HepG2 (cell line): ENCODE measurements at places on chromosomes 6 and 20.
A peak's percentile ranks its signal among the peaks of the same experiment; 100 is the strongest.

DNA sequence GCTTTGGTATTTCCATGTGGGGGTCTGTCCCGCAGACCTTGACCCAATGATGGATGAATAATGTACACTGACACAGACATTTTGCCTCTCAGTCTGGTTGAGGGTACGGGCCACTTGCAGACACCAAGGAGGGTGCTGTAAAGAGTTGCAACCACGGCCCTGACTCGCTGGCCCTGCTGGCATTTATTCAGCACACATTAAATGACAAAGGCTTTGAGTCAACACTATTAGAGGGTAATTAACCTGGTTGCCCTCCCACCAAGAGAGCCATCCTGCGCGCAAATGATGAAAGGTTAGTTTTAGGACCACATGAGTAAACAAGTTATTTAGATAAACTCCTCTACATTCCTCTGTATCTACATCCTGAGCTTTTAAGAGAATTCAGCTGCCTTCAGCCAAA, 308.9 kb upstream of the MMS22L start:
- DNase-seq = no peak

DNA sequence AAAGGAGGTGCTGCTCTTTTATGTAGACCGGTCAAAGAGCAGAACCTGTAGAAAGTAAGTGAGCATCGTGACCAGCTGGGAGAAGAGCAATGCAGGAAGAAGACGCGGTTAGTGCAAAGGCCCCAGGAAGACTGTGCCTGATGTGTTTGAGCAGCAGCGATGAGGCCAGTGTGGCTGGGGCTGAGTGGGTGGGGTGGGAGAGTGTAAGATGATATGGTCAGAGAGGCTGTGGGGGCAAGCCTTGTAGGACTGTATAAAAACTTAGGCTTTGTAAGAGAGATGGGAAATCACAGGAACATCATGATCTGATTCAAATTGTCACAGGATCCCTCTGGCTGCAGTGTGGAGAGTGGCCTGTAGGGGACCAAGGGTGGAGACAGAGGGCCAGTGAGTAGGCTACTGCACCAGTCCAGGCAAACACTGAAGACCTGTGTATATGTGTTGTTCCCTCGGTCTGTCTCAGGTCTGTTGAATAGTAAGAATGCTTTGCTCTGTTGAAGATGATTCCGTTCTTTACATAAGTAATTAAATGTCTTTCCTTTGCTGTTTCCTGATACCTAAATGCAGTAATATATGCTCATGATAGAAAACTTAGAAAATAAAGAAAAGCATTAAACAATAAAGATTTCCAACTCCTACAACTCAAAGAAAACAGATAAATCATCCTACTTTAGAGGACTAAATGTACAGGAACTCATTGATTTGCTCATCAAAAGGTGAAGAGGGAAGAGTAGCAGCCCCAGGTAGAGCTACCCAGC, 23.6 kb upstream of the WFDC2 start:
- DNase-seq = peak; percentile 61

DNA sequence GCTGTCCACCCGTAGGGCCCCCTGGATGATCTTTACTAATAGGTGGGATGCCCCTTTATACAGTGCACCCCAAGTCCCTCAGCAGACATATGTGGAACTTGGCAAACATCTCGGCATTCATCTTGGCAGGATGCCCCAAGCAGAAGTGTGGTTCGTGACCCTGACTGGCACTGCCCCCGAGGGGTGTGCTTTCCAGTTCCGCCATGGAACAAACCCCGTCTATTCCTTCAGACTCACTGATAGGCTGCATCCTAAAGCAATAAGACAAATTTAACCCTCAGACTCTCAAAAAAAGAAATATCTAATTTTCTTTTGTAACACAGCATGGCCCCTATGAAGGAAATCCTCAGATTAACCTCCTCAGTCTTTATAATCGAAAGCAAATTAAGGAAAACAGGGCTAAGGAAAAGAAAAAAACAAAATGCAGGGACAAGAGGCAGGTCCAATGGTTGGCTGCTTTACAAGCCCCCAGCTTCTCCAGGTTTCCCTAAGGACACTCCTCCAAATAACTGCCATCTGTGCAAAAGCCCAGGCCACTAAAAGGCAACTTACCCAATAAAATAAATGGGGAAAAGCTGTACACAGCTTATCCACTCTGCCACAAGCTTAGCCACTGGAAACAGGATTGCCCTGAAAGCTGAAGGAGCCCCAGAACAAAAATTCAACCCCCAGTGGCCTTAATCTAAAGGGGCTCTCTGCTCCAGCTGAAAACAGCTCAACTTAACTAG, 30.5 kb upstream of the RIPK1 start:
- no peak for DNase-seq

DNA sequence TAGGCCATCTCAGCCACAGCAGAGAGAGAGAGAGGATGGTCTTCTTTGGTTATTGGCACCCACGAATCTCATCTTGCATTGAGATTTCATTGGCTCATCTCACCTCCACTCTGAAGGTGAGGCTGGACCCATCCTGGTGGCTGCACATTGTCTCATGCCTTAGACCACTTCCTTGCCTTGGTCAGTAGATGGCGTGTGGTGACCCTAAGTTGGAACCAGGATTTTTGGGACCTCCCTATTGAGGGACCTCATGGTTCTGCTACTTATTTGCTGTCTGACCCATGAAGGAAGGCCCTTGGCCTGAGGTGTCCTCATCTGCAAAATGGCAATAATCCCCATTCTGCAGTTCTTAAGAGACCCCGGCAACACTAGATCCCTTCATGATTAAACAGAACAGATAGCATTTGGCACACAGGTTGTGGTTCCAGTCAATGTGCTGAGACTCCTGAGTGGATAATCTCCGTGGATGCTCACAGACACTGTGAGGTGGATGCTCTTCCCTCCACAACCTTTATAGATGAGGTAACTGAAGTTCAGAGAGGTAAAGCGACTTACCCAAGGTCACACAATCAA, 21.5 kb upstream of the AAR2 start:
- peak; percentile 54 for DNase-seq

DNA sequence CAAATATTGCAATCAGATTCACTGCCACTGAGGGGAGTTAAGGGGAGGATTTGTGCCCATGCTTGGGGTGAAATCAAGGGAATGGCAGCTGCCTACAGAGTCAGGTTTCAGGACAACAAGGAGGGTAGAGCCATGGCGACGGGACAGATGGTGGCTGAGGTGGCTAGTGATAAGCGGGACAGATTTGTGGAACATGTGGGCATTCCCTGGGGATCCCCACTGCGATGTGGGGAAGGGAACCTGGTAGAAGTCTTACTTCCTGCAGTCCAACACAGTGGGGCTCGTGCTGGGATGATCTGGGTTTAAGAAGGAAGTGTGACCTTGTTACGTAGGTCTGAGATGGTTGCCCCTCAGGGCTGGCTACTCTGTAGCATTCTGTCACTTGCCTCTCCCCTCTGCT, 292.0 kb upstream of the JARID2 start:
- no peak for DNase-seq

- peak; percentile 76 for DNase-seq
These were observed 152.1 kb upstream of the RALGAPA2 start for GRCh38 chr20:20864351-20865096.

GRCh38 chr6:10449751-10450150, 34.9 kb upstream of the TFAP2A start:
- DNase-seq = no peak

GRCh38 chr20:61340157-61340556, 88.1 kb downstream of the CDH4 start:
- no peak for DNase-seq

- DNase-seq = peak; percentile 50
These were observed 32.5 kb upstream of the ASCC3 start for GRCh38 chr6:100913400-100914276.

DNA sequence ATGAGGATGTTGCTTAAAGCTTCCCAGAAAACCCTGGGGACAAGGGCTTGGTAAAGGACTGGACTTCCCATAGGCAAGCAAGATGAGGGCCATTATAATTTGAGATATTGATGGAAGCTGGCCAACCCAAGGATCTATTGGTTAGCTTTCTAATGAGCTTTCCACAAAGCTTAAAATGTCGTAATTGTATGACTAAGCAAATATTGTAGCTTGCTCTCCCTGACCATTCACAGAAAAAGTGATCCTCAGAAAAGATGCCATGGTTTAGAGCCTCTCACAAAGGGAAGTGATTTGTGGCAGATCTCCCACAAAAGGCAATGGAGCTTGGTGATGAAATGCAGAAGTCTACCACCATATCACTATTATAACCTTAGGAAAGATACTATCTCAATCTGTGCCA, 13.6 kb downstream of the IL17F start:
- DNase-seq = no peak

GRCh38 chr6:110421749-110422443, 6.5 kb upstream of the DDO start:
- DNase-seq = no peak

- no peak for DNase-seq
These were observed 4.7 kb downstream of the CD40 start for GRCh38 chr20:46122516-46123481.

DNA sequence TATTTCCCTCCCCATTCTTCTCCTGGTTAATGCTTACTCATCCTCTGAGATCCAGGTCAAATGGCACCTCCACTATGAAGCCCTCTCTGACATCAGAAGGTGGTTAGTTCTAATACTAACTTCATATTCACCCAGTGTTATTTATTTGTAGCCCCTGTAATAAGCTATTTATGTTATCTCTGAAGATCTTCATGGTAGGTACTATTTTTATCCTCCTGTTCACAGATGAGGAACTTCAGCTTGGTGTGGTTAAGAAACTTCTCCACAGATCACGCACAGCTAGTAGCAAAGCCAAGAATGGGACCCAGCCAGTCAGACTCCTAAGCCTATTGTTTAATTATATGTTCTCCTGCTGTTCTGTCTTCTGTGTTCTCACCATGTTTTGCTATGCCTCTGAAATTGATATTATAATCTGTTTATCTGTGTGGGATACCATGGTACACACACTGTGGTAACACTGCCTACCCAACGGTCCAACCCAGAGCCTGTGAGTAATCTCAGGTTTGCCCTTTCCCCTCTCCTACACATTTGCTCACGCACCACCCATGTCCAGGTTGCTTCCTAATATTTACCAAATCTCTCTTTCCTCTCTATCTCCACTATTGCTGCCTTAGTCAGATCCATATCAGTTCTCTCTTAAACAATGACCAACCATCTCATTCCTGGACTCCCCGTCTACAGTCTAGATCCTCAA, 98.4 kb downstream of the IPCEF1 start:
- no peak for DNase-seq

GRCh38 chr20:17530716-17531664, at the start of gene BFSP1:
TSS of gene BFSP1 (minus strand) at chr20:17531379. CDS start at chr20:17531329, 50 bp downstream.
- peak; percentile 55 for DNase-seq
